ENCODE measurements at places on chromosomes 13 and 19.

DNA sequence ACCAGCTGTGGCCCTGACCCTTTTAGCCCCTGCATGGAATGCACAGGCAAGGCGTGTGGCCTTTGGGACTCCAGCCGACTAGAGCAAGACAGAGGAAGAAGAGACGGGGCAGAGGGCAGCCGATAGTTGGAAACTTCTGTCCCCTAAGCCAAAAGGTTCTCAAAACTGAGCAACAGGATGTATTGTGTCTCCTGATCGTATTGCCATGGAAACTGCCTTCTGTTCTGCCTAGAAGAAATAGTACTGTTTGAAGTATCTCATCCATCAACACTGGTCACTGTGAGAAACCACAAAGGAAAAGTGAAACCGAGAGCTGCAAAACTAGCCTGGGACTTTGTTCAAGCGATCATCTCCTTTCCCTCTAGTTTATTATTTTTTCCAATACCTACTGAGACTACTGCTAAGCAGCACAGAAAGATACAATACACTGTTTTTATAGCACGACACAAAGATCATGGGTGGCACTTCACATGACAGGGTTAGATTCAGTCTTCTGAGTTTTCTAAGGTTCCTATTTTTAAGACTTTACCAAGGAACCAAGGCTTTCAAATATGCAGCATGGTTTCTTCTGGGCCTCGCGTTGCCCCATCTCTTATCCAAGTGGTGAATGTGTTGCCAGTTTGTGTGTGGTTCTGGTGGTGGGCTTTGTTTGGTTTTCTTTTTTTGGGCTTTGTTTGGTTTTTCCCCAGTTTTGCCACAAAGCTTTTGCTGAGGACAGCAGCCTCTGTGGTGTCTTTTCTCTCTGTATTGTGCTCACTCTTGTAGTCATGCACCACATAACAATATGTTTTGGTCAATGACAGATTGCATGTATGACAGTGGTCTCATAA, 49.3 kb upstream of the GPR183 start:
- no peak for DNase-seq

DNA sequence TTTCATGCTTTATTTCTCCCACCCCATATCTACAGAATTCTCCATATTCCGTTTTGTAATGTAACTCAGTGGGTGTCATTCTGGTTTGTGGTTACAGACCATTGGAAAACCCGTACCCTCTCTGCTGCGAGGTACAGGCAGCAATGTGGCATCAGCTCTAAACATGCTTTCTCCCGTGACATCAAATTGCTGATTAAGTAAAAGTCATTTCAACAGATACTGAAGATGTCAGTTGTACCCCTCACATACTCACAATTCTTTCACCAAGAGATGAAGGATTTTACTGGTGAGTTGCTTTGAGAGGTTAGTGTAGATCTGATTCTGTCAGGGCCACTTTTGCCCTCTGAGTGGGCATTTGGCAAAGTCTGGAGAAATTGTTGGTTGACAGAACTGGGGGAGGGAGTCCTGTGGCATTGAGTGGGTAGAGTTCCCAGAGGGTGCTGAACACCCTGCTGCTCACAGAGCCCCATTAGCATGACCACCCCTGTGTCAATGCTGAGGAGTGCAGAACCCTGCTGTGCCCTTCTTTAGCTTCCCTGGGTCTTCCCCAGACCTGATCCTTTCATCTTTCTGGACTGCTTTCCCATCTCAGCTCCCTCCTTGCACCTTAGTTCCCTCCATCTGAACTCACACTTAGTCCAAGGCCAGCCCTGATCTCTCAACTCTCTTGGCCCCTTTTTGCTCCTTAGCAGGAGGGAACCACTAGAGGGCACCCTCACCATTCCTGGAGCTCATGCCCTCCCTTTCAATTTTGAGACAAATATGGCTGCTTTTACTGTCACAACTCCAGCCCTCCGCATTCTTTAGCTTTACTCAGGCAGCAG, 39.9 kb upstream of the CEACAM8 start:
- DNase-seq, result no peak

DNA sequence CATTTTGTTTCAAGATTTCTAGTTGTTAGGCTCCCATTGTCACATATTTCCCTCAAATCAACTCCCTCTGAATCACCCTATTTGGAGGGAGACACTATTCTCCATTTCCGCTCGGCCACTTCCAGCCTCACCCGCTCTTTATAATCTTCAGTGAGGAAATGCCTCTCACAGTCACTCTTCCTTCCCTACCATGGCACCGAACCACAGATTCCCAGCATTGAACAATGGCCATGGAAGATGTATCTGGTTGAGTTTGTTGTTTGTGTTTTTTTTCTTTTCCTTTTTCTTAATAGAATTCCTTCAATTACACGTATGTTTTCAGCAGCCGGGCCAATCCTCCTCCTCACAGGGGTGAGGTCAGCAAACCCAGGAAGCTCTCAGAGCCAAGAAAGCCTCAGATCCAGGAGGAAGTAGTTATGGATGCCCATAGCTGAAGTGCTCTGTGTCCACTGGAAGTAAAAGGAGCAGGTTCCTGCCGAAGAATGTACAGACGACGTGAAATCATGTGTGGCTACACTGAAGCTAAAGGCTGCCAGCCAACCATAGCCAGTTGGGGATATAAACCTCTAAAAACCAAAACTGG, 472.1 kb downstream of the FOXO1 start:
- no peak for DNase-seq

DNA sequence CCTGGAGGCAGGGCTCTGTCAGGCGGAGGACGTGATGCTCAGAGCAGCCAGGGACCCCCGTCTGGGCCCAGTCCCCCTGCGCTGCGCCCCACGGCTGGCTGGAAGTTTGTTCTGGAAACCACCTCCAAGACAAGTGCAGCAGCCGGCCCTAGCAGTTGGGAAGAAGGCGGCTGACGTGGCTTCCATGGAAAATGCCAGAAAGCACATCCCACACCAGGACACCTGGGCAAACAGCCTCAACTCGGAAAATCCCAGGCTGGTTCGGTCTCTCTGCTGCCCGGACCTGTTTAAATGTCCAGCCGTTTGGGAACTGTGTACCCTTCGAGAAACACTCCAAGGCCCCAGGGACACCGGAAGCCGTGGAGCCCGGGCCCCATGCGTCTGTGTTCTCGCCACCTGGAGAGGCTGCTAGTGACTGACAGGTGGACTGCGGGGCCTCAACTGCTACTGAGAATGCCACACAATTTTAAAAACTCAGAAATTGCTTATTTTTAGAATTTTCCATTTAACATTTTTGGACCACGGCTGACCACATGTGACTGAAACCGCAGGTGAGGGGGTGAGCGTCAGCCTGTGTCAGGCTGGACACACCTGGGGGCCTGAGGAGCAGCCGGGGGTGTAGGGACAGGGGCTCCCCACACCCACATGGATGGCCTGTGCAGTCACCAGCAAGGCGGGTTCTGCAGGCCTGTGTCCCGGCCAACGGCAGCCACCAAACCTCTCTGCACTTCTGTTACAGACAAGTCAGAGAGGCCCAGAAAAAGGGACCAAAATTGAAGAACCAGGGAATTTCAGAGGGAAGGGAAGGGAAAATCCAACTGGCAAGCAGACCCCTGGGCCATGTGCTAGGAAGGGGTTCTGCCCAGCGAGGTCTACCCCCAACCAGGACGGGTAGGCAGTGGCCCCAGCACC, 31.7 kb downstream of the RASA3 start:
- no peak for DNase-seq

DNA sequence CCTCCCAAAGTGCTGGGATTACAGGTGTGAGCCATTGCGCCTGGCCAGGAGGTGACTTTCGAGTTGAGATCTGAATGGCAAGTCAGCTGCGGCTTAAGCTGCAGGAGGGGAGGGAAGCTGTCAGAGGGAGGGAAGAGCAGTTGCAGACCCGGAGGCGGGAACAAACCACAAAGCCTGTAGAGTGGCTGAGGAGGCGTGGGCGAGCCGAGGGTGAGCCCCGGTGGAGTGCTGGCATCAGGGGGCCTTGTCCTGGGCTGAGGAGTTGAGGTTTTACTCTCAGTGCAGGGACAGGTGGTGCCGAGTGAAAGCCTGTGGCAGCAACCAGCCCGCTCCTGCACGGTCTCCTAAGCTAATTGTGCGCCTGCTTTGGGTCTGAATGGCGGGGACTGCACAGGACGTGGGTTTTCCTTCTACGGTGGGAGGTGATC, 24.2 kb downstream of the PPP1R37 start:
- DNase-seq, result peak; percentile 37

- no peak for DNase-seq
Measured at GRCh38 chr13:67664502-67664901, 434.4 kb upstream of the PCDH9 start.

- DNase-seq, result peak; percentile 54
Measured at GRCh38 chr19:35869327-35870123, 1.2 kb downstream of the APLP1 start.

DNA sequence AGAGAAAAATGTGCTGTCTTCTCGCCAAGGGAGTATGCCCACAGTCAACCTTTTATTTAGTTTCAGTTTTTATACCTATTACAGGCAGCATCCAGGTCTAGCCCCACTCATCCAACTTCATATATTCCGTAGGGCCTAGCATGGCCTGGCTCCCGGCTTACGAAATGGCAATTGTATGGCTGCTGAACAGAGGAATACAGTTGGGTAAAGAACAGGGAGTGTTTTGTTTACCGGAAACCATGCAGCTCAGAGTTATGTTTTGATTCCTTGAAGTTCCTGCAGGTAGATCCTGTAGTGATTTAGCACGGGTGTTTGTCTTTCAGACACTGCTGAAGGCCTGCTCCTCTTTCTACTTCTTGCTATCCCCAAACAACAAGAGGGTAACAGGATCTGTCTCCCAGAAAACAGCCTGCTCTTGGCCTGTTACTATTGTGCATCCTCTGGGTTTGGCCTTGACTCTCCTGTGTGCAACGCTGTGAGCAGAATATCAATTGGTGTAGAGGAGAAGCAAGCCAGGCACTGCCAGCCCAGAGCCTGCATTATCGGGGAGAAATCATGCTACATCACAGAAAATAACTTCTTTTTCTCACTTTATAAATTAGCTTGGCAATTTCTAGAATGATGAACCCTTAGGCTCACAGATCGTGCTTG, 32.4 kb downstream of the OLFM4 start:
- DNase-seq, result no peak

GRCh38 chr13:80550971-80551441, 210.1 kb upstream of the SPRY2 start:
- no peak for DNase-seq

DNA sequence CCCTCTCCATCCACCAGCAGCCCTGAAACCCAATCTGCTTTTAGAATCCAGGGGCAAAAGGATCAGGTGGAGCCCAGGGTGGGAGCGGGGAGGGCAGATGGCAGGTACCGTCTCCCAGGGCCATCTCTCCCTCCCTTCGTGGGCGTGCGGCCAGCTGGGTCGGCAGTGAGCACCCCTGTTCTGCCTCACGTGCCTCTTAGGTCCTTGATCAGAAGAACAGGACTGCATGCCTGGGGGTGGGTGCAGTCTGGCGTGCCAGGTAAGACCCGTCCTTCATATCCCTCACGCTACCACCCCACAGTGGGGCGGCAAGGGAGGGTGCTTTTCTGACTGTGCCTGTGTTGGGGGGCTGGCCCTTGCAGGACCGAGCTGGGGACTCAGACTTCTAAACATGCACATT, 2.0 kb downstream of the SLC8A2 start:
- no peak for DNase-seq

DNA sequence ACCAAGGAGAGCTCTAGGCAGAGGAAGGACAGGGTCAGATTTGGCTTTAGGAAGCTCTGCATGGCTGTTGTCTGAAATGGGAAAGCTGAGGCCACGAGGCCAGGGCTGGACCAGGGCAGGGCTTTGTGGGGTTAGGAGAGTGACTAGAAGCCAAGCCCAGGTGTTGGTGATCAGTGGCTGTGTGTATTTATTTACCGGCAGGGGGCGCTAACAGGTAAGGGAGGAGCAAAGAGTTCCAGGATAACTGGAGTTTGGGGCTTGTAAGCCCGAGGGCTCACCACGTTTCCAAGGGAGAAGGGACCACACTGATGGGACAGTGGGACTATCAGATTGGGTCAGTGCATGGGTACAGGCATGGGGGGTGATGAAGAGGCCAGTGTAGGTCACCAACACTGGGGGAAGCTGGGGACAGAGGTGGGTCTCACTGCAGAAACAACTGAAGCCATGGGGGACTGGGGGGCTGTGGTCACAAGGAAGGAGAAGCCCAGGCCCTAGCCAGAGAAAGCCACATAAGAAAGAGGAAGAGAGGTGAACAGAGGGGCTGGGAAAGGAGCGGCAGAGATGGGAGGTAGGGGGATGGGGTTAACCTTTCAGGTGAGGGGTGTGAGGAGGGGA, 3.9 kb downstream of the TMEM147 start:
- DNase-seq, result no peak

DNA sequence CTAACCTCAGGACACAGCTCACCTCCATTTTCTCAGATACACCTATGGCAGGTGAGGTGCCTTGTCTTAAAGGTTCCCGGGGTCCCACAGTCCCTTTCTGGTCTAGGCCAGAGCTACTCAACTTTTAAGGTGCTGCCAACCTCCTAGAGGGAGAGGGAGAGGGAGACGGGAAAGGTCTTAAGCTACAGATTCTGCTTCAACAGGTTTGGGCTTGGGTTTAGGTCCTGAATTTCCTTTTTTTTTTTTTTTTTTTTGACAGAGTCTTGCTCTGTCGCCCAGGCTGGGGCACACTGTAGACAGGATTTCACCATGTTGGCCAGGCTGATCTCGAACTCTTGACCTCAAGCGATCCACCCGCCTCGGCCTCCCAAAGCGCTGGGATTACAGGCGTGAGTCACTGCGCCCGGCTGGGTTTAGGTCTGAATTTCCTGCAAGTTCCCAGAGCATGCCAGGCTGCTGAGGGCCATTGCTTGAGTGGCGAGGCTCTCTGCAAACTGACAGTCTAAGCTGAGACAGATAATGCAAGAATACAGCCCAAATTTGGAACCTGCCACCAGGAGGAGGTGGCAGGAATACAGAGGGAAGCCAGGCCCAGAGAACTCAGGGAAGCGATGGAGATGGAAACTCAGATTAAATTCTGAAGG, 7.8 kb upstream of the SYCN start:
- DNase-seq, result no peak

DNA sequence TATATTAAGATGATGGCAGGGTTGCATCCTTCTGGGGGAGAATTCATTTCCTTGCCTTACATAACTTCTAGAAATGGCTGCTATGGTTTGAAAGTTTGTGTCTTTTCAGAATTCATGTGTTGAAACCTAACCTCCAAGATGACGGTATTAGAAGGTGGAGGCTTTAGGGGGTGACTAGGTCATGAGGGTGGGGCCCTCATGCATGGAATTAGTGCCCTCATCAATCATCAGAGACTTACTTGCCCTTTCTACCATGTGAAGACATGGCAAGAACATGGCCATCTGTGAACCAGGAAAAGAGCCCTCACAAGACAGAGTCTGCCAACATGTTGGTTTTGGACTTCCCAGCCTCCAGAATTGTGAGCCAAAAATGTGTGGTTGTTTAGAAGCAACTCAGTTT, 14.8 kb upstream of the FCER2 start:
- DNase-seq, result no peak

- no peak for DNase-seq
Measured at GRCh38 chr19:42102877-42103276, 26.9 kb downstream of the ZNF574 start.

DNA sequence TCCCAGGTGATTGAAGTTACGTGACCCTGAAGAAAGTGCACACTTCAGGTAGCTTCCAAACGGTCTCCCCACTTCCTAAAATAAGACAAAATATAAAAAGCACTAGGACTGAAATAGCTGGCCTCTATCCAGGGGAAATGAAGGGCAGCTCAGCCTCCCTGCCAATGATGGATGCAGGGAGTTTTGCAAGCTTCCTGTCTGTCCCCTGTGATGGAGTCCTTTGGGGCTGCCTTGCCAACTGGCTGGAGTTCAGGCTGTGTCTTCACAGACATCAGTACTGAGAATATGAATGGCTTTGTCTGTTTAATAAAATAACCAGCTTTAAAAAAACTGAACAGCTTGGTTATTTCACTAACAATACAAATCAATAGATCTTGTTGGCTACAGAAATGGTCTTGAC, 101.4 kb upstream of the GPR12 start:
- no peak for DNase-seq
